ENCODE measurements at places on chromosomes 3 and 15.

GRCh38 chr15:76070921-76071635, 11.3 kb downstream of the TMEM266 start:
- no peak for DNase-seq

DNA sequence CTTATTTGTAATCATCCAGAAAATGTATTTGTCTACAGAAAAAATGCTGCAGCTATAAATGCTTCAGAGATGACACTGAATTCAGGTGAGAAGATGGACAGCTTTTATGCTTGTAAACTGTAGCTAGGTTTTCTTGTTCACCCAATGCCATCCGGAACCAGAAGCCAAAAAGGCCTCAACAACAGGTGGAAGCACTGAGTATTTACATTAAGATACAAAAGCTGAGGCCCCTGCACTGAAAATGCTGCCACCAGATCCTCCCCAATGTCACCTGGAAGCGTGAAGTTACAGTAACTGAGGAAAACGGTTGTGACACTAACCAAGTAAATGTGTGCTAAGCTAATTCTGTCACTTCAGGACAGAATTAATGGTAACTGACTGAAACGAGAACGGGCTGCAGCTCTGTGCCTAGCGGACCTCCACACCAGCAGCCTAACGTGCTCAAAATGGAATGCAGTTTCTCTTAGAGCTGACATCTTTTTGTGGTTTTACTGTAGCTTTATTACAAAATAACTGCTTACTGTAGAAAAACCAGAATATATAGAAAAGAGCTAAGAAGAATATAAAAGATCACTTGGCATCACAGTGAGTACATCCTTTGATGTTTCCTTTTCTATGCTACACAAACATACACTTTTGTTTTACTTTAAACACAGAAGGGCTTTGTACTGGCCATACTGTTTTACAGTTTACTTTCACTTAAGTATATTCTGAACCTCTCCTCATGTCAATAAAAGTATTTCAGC, 7.6 kb downstream of the CHSY1 start:
- no peak for DNase-seq

DNA sequence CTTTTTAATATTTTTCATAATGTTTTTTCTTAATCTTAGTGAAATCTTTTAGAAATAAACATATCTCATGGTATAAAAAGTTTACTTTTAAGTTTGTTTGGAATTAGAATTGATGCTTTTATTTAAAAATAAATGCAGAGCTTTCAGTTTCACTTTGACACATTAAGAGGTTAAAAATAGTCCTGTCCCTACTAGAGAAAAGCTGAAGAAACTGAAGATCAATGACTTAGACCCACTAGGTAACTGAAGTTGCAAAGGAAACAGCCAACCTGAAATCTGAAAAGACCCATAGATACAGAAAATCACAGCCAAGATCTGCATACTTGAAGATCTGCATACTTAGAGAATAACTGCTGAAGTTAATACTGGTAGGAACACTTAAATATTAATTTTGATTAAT, 237.6 kb downstream of the RAP2B start:
- DNase-seq = no peak

DNA sequence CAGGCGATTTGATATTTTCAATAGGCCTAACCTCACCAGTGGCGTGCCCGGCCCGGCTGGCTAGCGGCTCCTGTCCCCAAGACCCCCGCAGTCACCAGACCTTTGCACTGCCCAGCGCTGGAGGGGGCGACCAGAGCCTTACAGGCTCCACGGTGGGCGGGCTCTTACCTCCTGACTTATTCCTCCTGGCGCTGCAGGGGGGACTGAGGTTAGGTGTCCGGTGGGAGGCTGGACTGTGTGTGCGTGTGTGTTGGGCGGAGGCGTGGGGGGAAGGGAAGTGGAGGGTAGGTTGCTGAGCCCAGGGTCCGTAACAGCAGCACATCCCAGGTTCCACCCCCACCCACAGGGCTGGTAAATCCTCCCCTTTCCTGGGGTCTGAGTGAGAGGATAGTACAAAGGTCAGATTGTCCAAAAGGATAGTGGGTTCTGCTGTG, 27.5 kb upstream of the THRB start:
- no peak for DNase-seq

- DNase-seq = no peak
Observed at GRCh38 chr3:77190374-77190773, 150.5 kb downstream of the ROBO2 start.

DNA sequence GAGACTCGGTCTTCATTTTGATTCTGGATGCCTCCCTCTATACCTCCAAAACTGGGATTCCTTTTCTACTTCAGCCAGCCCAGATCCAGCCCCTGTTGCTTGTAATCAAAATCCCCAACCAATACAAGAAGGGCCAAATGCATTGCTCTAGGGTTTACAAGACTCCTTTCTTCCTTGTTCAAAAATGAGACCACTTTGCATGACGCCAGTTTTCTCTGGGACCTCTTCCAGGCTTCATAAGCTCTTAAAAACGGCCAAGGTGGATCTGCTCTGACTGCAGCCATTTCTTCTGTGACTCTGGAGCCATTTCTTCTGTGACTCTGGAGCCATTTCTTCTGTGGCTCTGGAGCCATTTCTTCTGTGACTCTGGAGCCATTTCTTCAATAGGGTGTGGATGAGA, 71.9 kb downstream of the ADAMTS17 start:
- DNase-seq = no peak

GRCh38 chr3:148106062-148106461, 591.6 kb upstream of the AGTR1 start:
- no peak for DNase-seq

DNA sequence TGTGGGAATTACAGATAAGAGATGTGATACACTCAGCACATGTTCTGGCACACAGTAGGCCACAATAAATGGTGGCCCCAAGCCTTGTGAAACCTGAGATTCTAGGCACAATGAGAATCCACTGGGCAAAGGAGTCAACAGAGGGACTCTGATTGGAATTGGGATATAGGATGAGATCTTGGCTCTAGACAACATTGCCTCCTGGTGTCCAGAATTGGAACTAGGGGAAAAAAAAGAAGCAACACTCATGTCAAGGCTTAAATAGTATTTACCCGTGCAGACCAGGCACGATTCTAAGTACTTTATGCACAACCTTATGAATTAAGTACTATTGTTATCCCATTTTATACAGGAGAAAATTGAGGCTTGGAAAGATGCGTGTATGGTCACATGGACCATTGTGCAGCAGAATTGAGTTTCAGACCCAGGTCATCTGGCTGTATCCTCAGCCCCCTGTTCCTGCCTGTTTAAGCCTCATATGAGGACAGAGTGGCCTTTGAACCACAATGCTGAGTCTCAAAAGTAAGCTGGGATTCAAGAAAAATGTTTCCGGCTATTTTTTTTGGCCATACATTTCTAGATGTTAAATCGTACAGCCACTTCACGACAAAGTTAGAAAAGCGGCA, 124.8 kb downstream of the SV2B start:
- DNase-seq = no peak

GRCh38 chr3:134037168-134037567, 7.4 kb upstream of the SLCO2A1 start:
- no peak for DNase-seq

DNA sequence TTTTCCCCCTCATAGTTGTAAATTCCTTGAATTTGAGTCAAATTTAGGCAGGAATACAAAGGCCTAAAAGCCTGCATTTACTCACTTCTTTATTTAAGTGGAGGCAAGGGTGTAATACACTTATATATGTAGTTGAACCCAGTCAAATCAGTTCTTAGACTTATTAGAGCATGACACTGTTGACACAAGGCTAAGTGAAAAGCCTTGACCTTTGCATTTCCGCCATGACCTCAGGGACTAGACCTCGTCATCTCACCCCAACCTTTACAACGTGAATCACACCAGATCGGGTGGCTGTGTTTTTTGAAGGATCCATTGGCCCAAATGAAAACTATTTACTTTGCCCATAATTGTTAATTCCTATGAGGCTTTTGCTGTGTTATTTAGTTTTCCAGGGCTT, 774.4 kb downstream of the ROBO1 start:
- no peak for DNase-seq

GRCh38 chr3:176574786-176575185, 622.5 kb downstream of the TBL1XR1 start:
- no peak for DNase-seq

DNA sequence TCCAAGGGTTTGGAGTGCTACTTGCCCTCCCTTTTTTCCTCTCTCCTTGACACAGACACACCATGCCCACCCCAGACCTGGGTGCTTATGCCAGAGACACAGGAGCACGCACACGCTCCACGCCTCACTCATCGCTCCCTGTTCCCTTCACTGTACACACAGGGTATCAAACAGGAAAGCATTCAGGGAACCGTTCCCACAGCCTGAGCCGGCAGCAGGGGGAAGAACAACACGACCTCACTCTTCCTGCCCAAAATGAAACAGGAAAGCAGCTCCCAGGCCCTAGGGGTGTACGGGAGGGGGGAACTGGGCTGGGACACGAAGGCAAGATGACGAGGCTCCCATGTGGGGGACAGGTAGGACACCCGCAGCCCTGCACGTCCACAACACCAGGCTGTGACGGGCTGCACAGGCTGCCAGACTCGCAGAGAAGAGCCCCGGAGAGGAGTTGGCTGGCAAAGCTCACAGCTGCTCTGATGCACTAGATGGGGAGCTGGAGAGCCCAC, 11.2 kb downstream of the DLL4 start:
- DNase-seq = no peak

DNA sequence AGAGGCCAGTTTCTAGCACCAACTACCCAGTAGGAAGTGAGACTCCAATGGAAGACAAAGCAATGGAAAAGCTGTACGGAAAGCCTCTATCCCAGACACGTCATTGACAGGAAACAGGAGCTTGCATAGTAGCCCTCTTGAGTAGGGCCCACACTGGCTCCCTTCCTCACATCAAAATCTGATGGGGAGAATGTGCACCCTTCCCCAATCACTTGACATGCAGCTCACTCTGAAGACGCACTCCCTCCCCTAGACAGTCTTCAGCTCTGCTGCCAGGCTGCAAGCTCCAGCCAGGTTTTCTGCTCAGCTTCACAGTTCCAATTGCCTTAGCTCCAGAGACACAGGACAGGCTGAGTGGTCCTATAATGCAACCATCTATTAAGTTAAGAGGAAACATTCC, 567.8 kb downstream of the EPHB1 start:
- no peak for DNase-seq
